ENCODE measurements at places on chromosomes 7 and 10.

GRCh38 chr7:64999165-65000004 lies 7.1 kb downstream of the ERV3-1 start:
- no peak for DNase-seq

DNA sequence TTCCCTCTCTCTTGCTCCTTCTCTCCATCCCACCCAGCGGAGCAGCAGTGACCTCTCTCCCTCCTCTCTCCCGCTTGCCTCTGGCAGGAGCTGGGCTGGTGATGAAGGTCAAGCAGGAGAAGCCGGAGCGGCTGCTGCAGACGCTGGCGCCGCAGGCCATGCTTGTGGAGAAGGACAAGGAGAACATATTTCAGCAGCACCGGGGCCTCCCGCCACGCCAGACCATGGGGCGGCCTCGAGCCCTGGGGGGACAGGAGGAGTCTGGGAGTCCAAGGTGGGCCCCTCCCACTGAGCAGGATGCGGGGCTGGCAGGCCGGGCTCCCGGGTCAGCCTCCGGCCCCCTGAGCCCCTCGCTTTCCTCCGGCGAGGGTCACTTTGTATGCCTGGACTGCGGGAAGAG lies 17.3 kb downstream of the ZNF775 start:
- DNase-seq, result no peak

DNA sequence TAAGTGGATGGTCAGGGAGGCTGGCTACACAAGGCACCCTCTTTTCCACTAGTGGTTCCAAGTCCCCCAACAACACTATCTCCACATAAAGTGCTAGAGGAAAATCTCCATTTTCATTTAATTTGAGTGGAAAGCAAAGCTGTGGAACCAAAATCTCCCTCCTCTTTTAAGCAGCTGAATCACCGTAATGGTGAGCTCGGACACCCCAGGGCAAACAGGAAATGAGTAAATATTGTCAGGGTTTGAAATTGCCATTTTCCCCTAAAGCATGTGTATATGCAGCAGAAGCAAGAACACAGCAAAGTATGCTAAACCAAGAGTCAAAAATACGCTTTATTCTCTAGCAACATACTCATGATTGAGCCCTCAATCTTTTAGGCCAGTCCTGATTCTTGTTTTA lies 143.7 kb downstream of the GPAM start:
- no peak for DNase-seq

GRCh38 chr10:15365692-15366091 lies 5.4 kb downstream of the FAM171A1 start:
- no peak for DNase-seq

GRCh38 chr10:130137090-130137448 lies 878 bp downstream of the GLRX3 start:
- DNase-seq, result no peak

DNA sequence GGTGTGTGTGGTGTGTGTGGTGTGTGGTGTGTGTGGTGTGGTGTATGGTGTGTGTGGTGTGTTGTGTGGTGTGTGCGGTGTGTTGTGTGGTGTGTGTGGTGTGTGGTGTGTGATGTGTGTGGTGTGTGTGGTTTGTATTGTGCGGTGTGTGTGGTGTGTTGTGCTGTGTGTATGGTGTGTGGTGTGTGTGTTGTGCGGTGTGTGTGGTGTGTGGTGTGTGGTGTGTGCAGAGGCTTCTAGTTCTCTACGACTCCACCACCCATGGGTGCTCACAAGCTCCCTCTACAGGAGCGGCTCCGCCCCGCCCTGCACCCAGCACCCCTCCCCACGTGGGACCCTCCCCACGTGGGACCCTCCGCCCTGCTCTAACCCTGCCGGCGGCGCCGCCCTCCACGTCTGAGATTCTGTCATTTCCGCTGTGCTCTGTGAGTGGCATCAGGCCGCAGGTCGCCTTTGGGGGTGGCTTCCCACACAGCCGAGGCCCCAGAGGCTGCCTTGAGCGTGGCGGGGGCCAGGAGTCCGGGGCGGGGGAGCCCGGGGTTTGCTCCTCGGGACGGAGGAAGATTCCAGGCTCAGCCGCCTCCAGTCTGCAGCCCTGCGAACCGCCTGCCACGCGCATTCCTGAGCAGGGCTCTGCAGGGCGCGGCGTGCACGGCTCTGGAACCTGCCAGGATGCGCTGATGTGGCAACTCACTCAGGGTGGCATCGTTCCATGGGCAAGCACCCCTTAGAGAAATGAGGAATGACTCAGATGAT lies 37.0 kb upstream of the DNAJB6 start:
- DNase-seq, result no peak

DNA sequence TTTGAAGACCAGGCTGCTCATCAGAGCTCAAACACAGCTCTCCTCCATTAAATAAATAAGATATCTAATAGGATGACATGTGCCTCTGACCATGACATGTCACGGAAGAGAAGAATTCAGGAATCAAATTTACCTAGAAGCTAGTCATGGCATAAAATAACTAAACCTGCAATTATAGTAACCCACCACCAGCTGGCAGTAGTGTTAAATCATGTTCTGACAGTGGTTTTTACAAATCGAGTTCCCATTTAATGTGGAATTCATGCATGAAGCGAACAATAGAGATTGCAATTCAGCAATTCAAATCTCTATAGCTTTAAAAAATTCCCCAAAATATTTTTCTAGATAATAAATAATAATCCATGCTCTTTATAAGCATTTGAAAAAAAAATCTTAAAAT lies 74.6 kb upstream of the IKZF1 start:
- no peak for DNase-seq

GRCh38 chr7:158114056-158114850 lies 473.4 kb downstream of the PTPRN2 start:
- DNase-seq, result no peak

- no peak for DNase-seq
These were observed 42.7 kb upstream of the GAD2 start for GRCh38 chr10:26173837-26174236.

- no peak for DNase-seq
These were observed 90.1 kb upstream of the ARMC3 start for GRCh38 chr10:22837771-22838170.

DNA sequence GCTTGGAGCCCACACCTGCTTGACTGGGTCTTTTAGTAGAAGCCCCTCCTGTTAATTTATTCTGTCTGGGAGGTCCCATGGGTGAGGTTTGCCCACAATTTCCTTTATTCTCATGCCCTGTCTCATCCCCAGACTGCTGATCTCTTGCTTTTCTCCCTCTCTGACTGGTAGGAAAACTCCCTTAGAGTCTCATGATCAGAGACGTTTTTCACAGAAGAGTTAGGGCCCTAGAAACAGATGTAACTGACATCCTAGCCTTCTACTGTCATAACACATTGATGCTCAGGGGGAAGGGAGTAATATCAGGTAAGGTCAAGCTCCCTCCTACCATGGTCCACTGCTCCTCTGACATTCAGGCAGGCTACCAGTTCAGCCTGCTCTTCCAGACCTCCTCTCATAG lies 43.7 kb upstream of the WASL start:
- no peak for DNase-seq

DNA sequence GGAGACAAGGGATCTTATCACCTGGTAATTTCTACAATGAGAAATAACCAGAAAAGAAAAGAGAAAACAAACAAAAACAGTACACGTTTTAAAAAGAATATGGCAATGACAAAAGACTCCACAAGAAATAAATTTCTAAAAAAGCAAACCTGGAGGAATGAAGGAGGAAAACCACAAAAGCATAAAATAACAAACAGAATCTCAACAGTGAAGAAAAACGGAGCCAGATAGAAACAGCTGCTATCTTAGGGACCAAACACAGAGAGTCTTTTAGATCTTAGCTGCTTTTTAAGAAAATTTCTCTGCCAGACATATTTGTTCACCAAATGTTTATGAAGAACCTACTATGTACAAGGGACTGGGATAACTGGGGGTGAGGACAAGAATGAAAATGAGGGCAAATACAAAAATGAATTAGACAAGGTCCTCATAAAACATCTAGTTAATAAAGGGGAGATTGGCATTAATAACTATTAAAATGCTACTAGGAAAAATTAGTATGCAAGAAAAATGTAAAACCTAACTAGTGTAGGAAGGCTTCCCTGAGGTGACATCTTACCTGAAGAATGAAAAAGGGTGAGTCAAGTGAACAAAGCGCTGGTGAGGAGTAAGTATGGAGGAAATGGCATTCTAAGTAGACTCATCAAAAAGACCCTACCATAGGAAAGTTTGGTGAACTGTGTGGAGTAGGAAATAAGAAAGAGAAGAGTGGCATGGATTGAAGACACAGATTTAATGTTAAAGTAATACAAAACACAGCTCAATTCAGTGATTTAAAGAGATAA lies 34.3 kb downstream of the WASL start:
- DNase-seq, result no peak

DNA sequence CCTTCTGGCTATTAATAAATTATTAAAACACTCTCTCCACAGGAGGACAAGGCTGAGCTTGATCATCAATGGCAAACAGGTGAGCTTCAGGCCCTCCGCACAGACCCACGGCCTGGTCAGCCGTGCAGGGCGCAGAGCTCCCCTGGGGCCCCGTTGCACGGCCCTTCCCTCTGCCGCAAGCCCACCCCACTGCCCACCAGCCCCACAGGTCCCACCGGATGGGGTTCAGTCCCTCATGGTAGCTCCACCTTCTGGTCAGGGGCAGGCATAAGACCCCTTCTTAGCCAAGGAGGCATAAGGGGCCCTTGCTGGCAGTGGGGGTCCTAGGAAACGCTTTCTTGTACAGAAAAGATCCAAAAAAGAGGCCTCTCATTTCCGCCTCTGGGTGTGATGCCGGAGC lies 84.6 kb downstream of the MAD1L1 start:
- DNase-seq, result no peak
